Right forelimb (tissue), 1 donor: ENCODE measurements at places on chromosomes 11 and 22.

DNA sequence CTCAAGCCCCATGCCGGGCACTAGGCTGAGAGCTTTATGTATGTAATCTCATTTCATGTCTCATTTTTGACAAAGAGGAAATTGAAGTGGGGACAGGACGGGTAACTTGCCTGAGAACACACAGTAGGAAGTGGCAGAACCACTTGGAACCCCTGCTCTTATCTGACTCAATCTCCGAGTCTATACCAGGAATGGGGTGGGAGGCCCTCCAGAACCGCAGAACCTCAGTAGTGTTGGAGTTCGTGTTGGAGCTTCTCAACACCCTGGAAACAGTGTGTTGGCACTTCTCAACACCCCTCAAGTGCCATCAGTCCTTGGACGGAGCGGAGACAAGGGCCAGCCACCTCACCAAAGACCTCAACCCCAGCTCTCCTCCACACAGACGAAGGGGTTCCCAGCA, 38.8 kb upstream of the POLA2 start:
- DNase-seq = no peak

- DNase-seq = no peak
These were observed 56.0 kb downstream of the DCUN1D5 start for GRCh38 chr11:103035791-103036434.

- DNase-seq = peak; percentile 60
These were observed 29.8 kb upstream of the CRTAM start for GRCh38 chr11:122808478-122808869.

DNA sequence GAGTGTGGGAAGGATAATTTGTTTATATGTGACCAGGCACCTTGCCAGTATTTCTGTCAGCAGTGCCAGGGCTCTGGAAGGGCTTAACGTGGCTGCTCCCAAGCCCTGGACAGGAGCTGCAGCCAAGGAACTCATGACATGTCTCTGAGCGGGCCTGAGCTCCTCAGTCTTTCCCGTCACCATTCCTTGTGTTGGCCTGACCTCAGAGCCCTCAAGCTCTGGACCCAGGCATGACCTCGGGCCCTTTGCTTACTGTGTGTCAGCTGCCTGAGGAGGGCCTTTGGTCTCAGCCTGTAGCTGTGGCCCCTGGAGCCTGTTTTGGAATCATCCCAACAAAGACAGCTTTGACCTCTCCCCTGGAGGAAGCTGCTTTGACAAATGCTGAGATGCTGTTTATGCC, 264.1 kb upstream of the PLET1 start:
- DNase-seq = no peak

GRCh38 chr22:29587938-29588699, 7.2 kb upstream of the NIPSNAP1 start:
- DNase-seq = no peak
